ENCODE measurements at places on chromosomes 2 and 18.
A peak's percentile ranks its signal among the peaks of the same experiment; 100 is the strongest.

GRCh38 chr2:170323743-170324142 lies 145.8 kb downstream of the MYO3B start:
- DNase-seq, result no peak

DNA sequence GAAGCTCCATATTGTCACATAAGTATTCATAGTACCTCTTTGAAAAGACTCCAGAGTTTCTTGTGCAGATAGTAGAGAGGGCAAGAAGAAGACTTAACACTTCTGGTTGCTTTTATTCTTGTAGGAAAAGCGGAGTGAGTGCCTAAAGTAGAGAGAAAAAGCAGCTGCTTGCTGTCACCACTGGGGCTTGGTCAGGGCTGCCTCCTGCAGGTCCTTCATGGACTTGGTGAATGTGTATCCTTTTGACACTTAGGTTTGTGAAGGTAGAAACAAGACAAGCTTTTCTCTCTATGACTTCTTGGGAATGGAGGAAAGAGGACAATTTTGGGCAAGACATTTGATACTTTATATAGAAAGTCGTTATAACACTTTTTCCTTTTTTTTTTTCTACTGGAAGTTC lies 312.8 kb upstream of the FANCL start:
- no peak for DNase-seq

GRCh38 chr2:15782009-15782751 lies 158.2 kb upstream of the MYCN start:
- no peak for DNase-seq

- no peak for DNase-seq
These were observed 485.2 kb downstream of the PTPRM start for GRCh38 chr18:8052237-8052701.

GRCh38 chr2:232365621-232366321 lies 12.8 kb upstream of the ALPP start:
- DNase-seq, result no peak

DNA sequence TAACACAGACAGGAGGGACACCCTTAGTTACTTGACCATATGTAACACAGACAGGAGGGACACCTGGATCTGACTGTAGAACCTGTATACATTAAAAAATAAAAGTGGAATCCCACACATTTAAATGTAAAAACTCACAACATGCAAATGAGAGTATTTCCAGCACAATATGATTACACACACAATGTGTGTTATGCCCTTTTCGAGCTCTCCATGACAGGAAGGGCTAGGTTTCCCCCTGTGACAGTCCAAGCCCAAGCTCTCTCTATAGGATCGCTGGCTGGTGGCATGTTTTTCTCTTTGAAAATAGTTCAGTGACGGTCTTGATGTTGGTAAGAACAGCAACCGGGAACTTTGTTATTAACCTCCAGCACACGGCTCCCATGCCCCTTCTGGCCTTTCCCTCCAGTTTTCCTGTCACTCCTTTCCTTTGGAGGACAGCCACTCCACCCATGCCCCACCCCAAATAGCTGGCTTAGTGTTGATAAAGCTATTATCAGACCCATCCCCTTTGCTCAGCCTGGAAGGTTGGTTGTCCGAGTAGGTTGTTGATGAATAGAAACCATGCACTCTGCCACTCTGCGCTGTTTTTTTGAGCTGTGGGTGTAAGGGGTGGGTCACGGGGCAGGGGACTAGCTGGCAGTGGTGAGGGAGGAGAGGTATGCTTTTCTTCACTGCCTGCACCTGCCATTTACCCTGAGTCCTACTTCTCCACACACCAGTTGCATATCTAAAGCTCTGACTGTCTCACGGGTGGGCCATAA lies 2.7 kb downstream of the RASGRP3 start:
- no peak for DNase-seq

DNA sequence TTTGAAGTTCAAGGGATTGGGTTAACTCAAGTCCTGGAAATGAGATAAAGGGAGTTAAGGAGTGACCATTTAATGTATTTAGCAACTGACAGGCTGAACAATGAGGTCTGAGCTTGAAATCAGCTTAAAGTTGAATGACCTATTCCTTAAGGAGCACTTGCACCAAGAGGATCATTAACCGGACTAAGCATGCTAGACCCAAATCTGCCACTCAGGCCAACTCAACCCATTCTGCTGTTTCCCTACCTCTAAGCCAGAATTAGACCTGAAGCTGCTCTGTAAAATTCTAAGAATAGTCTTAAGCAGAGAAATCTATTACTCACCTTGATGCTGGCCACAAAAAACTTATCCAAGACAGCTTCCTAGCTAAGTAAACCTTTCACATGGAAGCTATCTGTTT lies 59.8 kb downstream of the SPRED2 start:
- no peak for DNase-seq

GRCh38 chr2:204669382-204669781 lies 124.1 kb downstream of the PARD3B start:
- no peak for DNase-seq

DNA sequence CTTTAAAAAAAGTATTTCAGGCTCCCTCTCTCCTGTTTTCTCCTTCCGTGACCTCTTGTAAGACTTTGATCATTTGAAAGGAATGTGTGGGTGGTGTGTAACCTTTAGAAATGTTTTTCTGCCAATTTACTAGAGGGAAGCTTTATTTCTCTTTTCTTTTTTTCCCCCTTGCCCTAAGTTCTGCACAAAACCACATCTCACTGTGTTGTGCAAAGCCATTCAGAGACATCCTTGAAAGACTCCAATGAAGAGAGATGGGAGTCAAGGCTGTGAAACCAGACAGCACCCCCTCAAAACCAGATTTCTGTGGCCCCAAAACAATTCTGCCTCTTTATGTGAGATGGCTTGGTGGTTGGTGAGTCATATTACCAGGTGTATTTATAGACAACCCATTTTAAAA lies 184.6 kb upstream of the ERBB4 start:
- DNase-seq, result no peak

DNA sequence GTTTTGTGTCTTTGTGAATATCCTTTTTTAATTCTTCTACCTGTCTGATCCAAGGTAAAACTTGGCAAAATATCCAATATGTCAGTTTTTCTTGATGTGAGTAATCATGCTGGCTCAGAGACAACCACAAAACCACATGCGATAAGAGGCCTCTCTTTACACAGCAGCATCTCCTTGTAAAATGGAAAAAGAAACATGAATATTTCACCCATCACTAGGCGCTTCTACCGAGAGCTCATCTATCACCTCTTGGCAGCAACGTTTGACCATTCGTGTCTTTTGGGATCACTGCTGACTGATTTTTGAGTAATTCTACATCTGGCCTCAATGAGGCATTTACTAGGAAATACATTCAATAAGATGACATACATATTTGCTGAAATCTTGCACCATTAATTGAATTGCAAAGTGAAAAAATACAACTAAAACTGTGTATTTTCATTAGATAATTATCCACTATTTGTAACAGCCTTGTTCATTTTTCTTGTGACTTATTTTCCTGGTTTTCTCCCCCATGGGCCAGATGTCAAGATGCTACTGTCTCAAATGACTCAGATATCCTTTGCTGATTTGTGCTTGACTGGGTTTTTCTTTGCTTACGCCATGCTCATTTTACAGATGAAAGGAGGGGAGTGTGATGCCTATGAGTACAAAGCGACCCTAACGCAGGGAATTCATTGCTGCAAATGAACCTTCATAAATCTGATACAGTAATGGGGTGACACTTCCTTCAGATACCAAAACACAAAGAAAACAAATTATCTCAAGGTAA lies 467.5 kb downstream of the FBXO15 start:
- no peak for DNase-seq

- no peak for DNase-seq
These were observed 181.4 kb downstream of the SETBP1 start for GRCh38 chr18:44862112-44862511.

GRCh38 chr2:81002906-81003305 lies 698.4 kb upstream of the LRRTM1 start:
- DNase-seq, result no peak

DNA sequence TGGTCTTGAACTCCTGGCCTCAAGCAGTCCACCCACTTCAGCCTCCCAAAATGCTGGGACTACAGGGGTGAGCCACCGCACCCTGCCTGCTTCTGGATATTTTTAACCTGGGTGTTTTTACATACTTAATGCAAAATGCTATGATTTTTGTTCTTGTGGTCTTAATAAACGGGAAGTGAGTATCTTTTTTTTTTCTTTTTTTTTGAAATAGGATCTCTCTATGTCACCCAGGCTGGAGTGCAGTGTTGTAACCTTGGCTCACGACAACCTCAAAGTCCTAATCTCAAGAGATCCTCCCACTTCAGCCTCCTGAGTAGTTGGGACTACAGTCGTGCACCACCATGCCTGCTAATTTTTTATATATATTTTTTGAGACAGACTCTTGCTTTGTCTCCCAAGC lies 19.2 kb upstream of the ASXL2 start:
- no peak for DNase-seq

DNA sequence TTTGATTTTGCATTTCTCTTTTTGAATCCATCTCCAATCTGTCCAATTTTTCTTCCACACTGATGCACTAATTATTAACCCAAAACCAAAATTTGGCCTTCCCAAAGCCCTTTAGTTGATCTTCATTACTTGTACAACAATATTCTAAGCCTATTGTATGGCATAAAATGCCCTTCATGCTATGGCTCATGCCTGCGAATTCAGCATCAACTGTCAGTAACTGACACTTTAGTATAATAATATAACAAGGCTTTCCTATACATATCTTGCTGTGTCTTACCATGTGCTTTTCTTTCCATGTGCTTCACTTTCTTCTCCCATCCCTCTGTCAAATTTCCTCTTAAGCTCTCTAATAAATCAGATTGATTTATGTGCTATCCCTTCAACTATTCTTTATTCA lies 154.0 kb upstream of the TFPI start:
- no peak for DNase-seq

DNA sequence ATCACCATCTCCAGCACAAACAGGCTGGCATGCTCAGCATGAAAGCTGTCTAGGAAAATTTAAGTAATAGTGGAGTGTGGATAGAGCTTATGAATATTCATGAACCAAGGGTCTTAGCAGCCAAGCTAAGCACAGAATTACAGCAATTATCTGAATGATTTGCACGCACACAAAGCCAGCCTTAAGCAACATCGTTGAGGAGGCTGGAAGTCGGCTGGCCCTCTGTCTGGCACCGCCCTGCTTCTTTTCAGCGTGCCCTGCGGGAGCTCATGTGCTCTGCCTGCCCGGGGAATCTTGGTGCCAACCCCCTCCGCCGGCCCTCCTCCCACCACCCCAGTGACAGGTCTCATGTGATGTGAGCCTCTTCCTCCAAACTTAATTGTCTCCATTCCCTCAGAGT lies 540.1 kb downstream of the CMPK2 start:
- no peak for DNase-seq

GRCh38 chr2:4964579-4964978 lies 727.6 kb upstream of the SOX11 start:
- no peak for DNase-seq

- DNase-seq, result no peak
These were observed 2.3 kb downstream of the MYO1B start for GRCh38 chr2:191247381-191248057.

DNA sequence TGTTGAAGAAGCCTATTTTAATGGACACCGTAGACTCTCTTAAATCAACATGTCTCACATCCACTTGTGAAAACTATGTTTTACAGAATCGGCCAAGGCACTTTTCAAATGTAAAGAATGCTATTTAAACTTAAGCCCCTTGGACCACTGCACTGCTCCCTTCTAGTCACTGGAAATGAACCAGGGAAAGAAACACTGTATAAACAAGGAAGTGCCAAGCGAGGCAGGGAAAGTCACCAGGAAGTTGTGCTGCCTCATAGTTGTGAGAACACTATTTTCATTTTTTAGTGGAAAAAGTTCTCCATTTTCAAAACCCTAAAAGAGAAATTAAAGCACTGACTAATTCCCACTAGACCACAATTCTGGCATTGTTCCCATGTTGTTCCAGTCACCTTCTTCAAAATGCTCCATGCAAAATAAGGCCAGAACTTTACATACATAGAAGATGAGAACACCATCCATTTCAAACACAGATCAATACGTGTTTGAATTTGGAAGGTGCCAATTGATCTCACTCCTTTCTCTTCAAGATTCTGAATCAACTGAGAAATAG lies 13.5 kb downstream of the CCDC141 start:
- DNase-seq, result no peak

- no peak for DNase-seq
These were observed 10.8 kb upstream of the LYPD6B start for GRCh38 chr2:149027590-149028250.

DNA sequence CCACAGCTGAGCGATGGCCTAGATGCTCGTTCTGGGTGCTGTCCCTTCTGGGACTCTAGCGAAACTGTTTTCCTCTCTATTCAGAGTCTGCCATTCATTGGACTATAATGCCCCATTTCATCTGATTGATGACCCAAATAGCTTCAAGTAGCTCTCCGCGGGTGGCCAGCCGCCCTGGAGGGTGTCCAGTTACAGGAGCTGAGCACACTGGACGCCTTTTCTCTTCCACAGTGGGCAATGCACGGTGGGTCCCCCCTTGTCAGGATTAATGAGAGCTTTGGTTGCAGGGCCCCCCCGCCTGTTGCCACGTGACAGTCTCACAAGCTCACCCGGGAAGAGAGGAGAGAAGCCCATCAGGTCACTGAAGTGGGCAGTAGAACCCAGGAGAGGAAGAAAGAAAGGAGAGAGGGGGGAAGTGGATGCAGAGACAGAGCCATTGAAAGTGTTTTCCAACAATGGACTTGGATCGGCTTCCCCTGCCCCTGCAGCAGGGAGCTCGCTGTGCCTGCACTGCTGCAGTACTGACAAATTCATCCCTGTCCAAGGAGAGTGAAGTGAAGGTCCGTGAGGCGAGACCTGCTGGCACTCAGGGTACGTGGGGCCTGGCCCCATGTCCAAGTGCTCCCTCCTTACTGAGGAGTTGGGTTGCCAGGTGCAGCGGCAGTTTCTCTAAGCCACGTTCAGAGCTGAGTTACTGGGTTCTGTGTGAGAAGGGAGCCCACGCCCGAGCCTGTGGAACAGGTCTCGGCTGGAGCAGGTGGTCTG lies 44.8 kb downstream of the DIPK1C start:
- peak; percentile 92 for DNase-seq

- no peak for DNase-seq
These were observed 526.9 kb upstream of the FANCL start for GRCh38 chr2:58767828-58768714.

DNA sequence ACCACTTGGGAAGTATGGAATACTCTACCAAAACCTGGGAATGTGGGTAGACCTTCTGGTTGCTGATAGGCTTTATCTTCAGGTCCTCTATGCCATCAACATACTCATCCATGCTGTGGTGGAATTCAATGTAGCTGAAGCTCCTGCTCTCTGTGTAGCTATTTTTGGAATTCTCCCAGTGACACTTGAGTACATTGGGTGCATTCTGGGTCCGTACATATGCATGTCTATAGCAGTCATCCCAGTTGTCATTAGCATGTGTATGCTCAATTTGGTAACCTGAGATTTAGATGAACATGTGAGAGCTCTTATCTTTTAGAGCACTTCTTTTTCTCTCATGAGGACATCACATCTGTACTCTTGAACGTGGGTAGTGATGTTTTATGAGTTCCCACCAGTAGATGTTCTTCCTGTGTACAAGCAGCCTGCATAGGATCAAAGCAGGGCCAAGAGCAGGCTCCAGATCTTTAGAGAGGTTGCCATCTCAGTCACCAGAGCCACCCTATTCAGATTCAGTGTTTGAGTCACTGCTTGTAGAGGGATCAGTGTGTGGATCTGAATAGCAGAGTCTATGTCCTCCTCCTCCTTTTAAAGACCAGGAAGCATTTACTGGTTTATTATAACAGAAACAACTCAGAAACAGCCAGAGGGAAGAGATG lies 65.9 kb downstream of the MGAT5 start:
- DNase-seq, result no peak

- DNase-seq, result no peak
These were observed 123.0 kb upstream of the SERPINE2 start for GRCh38 chr2:224162122-224162521.

- no peak for DNase-seq
These were observed 178.1 kb upstream of the CYP26B1 start for GRCh38 chr2:72325592-72326422.

GRCh38 chr2:225768741-225769140 lies 369.2 kb downstream of the NYAP2 start:
- no peak for DNase-seq
